ENCODE measurements at places on chromosomes 3 and 15. TPM values are rescaled to one million over a fixed set of nuclear protein-coding genes. Genes with fewer than 3 reads are reported as not detected.

Gene CFAP100
- not detected for total RNA-seq

Gene MYL3
- total RNA-seq, result 0.22 TPM

Gene ALDH1A3
- 26.0 TPM for total RNA-seq

Gene HEMK1
- 6.3 TPM for total RNA-seq

Gene C2CD4A
- not detected for total RNA-seq

Gene TMEM212
- total RNA-seq, result not detected

Gene RGMA
- 0.15 TPM for total RNA-seq

Gene GOLGA8T
- total RNA-seq, result 1.3 TPM

Gene GRK7
- not detected for total RNA-seq

Gene SI
- not detected for total RNA-seq

Gene OR5K2
- total RNA-seq, result not detected

Gene LTK
- total RNA-seq, result 0.13 TPM

Gene TMEM266
- not detected for total RNA-seq

Gene COL6A6
- not detected for total RNA-seq

Gene KBTBD12
- not detected for total RNA-seq

Gene PFN2
- 185 TPM for total RNA-seq

Gene RTP1
- total RNA-seq, result not detected

Gene EIF4A2
- 148 TPM for total RNA-seq

Gene DNASE1L3
- total RNA-seq, result not detected

Gene TMCO5A
- not detected for total RNA-seq

Gene CP
- total RNA-seq, result 5.3 TPM

Gene P4HTM
- total RNA-seq, result 18.4 TPM

Gene SEMA7A
- total RNA-seq, result 2.9 TPM

Gene OR5H15
- not detected for total RNA-seq

Gene SLC28A2
- not detected for total RNA-seq

Gene FSTL1
- 68.6 TPM for total RNA-seq
